ENCODE measurements at places on chromosomes 3 and 15.

DNA sequence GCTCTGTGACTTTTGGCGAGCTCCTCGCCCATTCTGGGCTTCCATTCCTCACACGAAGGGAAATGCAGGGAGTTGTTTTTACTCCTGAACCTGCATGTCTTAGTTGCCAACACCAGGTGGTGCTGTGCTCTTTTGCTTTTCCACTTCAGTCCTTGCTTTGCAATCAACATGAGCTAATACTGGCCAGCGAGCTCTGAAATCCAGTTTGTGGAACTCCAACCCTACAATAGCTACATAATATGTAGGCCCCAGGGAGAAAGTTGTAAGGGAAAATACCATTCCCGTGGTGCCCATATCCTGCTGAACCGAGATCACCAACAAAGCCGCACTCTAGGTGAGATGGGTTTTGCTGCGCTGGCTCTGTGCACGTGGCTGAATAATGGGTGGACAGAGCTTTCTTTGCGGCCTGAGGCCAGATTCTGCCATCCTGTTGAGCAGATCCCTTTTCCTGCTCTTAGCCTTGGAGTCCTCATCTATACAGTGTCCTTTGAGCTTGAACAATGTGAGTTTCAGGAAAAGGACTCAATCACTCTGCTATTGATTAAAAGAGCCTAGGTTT, 25.0 kb downstream of the LSM3 start:
- no peak for DNase-seq

DNA sequence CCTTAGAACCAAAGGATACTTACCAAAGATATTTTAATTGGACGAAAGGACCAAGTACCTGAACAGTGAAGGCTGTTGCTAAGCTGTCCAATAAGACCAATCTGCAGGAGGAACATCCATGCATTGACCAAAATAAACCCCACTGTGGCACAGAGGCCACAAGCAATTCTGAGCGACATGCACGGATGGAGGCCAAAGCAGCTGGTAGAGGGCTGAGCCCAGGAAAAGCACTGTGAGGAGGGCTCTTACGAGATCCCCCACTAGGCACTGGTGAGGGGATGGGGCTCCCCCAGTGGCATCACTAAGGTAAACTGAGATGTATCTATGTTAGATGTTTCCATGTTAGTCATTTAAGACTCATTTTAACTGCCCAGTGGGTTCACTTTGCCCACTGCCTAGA, 720.2 kb upstream of the LMCD1 start:
- no peak for DNase-seq

DNA sequence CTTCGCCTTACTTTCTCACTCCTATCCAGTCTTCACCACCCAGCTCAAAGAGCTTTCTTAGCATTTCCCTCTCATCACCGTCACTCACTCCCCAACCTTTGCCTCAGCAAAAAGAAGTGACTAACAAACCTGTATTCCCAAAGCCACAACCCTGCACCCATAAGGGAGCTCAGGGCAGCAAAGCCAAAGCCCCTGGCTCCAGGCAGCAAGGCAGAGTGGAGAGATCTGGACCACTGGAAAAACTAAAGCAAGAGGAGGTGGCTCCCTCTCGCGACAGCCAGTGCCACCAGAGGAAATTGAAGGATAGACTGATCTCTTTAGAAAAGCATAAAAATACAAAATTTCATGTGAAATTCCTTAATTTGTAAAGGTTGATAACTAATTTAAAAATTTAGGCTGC, 25.1 kb upstream of the CDCP1 start:
- no peak for DNase-seq

- no peak for DNase-seq
These were observed 5.7 kb upstream of the CNTN6 start for GRCh38 chr3:1087066-1087560.

- DNase-seq = no peak
These were observed 28.5 kb downstream of the RFTN1 start for GRCh38 chr3:16484984-16485383.

- DNase-seq = no peak
These were observed 4.1 kb upstream of the CHRNA3 start for GRCh38 chr15:78624651-78625590.

DNA sequence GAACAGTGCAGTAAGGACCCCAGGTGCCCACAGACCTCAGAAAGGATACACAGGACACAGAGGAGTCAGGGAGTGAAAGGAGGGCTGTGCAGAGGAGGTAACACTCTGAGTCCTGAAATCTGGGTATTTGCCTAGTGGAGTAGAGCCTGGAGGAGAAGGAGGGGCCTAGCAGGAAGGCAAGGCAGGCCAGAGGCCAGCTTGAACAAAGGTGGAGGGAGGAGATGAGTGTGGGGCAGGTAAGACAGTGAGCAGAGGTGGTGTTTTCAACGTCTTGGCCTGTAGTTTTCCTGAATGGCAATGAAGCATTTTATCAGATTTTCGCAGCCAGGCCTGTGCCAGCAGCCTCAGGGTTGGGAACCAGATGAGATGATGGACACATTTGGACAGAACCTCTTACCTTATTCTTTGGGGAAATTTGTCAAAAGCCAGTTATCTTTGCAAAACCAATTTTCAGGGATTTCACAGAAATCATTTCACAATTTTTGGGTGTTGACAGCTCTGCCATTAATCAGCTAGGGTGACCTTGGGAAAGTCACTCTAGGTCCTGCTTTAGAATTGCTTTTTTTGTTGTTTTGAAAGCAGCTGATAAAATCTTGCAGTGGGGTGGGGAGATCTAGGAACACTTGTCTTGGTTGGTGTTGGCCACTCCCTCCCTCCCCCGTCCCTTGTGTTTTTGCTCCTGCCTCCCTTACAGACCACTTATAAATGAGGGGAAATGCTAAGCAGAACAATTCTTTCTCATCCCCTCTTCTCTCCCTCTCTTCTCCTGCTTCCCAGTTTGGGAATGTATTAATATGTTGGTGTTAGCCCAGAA, 38.4 kb downstream of the SPSB4 start:
- no peak for DNase-seq

- no peak for DNase-seq
These were observed 145.8 kb upstream of the UBE2E1 start for GRCh38 chr3:23659840-23660430.

- no peak for DNase-seq
These were observed 22.1 kb upstream of the POLG start for GRCh38 chr15:89356634-89357298.

GRCh38 chr15:88476635-88477060, 9.1 kb downstream of the MRPS11 start:
- DNase-seq = peak; percentile 28

- DNase-seq = no peak
These were observed 58.7 kb downstream of the CLDN11 start for GRCh38 chr3:170477395-170477794.

DNA sequence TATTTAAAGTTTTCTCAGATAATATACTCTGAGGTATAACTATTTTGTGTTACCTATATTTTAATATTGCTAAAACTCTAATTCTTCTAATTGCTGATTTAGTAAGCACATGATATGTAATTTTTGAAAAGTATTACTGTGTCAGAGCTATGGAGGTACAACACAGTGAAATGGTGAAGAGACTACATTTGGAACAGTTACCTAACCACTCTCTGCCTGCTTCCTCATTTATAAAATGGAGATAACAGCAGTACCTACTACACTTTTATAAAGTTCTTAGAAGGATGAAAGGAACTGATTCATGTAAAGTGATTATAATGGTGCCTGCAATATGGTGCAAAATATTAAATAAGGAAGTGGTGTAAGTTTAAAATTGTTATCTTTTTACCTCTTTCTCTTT, 16.3 kb upstream of the NEK10 start:
- DNase-seq = no peak

- no peak for DNase-seq
These were observed 32.5 kb upstream of the TATDN2 start for GRCh38 chr3:10215578-10216368.

DNA sequence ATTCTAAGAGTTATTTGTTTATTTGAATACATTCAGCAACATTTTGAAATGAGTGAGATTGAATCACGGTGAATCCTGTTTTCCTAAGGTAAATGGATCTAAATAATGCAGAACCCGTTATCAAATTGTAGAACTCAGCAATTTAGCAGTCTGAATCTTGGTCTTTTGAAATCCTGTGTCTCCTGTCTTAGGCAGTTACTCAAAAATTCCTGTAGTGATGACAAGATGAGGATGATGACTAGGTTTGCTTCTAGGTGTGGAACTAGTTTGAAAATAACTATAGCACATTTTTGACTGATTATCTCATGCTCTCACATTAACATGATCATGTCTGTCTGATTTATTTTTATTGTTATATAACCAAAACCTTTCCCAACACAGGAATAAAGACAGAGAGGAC, 115.0 kb downstream of the RAP2B start:
- no peak for DNase-seq

DNA sequence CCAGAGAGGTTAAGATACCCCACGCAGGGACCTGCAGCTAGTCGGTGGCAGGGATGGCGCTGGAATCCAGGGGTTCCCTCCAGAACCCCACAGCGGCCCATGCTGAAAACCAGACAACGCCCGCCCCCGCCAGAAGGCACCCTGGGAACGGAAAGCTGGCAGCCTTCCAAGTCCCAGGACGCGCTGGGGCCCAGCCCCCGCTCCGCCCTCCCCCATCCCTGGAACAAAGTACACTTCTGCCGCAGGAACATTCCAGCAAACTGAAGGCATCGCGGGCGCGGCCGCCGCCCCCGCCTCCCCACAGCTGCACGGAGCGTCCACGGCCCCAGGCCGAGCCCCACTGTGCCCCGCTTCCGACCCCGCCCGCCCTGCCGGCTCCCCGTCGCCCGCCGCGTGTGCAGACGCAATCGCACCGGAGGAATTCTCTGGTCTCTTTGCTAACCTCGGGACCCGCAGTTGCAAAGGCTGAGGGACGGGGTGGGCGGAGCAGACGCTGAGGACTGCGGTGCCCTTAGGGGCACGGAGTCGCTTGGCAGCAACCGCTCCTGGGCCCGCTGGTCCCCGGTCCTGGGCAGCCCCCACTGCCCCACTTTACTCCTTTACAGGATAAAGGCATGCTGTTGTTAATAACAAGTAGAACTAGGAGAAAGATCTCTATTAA, 44.8 kb upstream of the RNU6-1 start:
- peak; percentile 43 for DNase-seq
